Effector memory CD4-positive, alpha-beta T cell (primary cell): ENCODE measurements at places on chromosomes 2 and 18.

GRCh38 chr2:207334624-207335371 is 169.1 kb upstream of the KLF7 start:
- no peak for DNase-seq

GRCh38 chr2:31337860-31338259 is 76.7 kb downstream of the XDH start:
- no peak for DNase-seq

GRCh38 chr18:7524786-7525185 is 42.3 kb upstream of the PTPRM start:
- DNase-seq, result no peak

GRCh38 chr2:53475321-53475720 is 292.3 kb upstream of the CHAC2 start:
- no peak for DNase-seq

- DNase-seq, result no peak
Measured at GRCh38 chr2:22035361-22035830, 911.6 kb downstream of the TDRD15 start.

DNA sequence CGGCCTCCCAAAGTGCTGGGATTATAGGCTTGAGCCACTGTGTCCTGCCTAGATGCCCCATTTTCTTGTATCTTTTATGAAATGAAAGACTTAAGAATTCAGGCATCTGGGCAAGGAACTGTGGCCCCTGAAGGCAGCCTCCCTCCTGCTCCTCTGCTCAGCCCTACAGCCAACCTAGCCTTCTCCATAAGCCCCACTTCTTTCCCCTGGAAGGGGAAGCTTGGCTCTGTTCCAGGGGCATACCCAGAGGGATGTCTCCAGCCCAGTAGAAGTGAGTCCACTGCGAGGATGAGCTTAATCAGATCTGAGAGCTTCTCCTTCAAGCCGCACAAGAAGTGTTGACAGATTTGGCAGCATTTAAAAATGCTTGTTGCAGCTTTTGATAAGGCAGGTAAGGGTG is 39.7 kb downstream of the RHOB start:
- no peak for DNase-seq

DNA sequence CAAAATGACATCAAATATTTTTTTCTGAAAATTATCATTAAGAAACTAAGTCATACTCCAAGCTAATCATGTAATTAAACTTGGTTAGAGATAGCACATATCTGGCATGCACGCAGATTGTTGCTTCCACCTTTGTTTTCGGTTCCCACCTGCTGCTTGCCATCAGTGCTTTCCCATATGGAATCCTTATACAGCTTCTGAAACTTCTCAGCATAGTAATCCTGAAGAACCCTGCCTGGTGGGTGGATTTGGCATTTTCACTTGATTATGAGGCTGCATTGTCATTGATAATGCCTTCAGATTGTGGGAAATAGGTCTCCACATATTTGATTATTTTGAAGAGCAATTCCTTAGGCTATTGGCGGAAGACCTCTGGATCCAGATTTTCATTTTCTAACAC is 47.5 kb downstream of the ZC3H6 start:
- no peak for DNase-seq

- no peak for DNase-seq
Measured at GRCh38 chr2:219598308-219599078, 836 bp downstream of the STK11IP start.

DNA sequence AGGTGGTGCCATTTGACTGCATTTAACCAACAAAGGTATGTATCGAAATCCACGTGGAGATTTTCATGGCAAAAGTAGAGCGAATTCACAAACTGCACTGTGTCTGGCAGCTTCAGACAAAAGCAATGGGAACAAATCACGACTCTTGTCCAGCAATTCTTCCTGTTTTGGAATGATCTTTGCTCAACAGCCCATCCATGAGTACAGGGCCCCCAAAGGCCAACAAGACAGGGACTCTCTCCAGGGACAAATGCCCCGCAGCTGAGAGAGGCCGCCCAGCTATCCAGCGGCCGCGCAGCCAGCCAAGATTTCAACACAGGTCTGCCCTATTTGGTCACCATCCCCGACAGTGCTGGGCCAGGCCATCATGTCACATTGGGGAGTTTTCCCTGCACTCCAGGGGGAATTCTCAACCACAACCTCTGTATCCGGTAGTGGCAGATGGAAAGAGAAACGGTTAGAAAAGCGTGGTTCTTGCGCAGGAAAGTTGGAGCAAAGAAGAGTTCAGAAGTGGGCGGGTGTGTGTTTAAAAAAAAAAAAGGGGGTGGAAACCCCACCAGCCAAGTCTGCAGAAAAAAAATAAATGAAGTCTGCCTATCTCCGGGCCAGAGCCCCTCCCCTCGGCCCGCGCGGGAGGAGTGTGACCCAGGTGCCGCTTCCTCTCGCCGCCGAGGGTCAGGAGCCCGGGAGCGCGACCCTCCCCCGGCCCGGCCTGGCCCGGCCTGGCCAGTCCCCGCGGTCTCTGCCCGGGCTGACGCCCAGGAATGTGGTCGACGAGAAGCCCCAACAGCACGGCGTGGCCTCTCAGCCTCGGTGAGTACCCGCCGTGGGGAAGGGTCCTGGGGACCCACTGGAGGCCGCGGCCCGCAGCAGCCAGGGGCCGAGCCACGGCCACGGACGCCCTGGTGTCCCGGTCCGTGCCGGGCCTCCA is at the start of gene GYPC:
Gene GYPC, plus strand, starts transcription at position 659 of the 931 bp plus-strand sequence. Its CDS starts 106 bp downstream, at position 765.
- peak; percentile 24 for DNase-seq

GRCh38 chr18:67600181-67601180 is 84.0 kb upstream of the DSEL start:
- DNase-seq, result no peak
